T-helper 2 cell treated with Interferon-gamma antibody and Interleukin-4, amounts not matched to agents 5 μg/mL and 100 μg/mL, for 36 hours (primary cell): ENCODE measurements at places on chromosomes 3 and 15.
A peak's percentile ranks its signal among the peaks of the same experiment; 100 is the strongest.

DNA sequence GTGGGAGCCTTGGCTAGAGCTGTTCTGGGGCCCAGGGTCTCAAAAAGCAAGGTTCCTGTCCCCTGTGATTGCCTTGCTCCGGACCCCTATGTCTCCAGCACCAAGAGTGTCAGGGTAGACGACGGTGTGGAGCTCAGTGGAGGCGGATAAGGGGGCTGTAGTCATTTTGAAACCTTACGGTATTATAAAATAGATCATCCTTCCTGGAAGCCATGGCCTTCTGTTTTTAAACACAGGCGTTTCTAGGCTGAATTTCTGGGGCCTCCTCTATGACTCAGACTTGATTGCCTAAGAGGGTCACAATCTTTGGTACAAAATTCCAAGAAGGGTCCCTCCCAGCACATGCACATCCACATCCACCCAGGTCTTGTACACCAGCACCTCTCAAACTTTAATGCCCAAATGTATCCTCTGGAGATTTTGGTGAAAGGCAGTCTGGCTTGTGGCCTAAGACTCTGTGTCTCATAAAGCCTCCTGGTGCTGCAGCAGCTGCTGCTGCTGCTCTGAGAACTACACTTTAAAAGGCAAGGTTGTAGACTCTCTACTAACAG, 70.5 kb upstream of the XCR1 start:
- DNase-seq = peak; percentile 66

GRCh38 chr15:59406446-59406845, 31.5 kb upstream of the FAM81A start:
- no peak for DNase-seq

- DNase-seq = no peak
These were observed 48.5 kb upstream of the MCTP2 start for GRCh38 chr15:94182883-94183282.

DNA sequence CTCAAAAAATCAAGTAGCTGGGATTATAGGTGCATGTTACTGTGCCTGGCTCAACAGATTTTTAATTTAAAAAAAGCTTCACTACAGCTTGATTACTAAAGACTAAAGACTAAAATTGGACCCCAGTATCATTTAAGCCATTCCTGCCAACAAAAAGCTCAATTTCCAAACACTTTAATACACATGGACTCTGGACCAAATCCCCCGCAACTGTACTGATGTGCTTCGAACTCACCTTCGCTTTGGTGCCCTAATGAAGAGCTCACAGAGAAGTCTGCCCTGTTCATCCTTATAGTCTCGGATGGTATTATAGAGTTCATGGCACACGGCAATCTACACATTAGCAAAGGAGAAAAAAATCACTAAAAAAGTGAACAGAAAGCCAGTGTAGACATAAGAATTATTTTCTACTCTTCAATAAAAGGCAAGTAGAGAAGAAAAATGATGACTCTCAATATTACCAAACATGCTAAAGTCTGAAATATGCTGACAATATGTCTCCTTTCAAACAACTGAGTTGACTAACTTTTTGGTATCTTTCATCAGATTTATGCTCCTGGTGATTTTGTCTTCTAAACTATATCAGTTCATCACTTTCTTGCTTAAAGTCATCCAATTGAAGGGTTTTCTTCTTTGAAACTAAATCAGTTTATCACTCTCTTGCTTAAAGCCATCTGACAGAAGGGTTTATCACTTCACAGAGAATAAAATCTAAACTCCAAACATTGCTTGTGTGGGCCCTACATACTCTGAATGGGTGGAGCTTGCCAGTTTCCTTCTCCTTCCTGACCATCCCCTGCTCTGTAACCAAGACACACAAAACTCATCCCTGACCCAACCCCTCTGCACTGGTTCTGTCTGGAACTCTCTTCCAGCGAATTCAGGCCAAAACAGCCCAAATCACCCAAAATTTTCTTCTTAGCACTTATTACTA, 7.2 kb downstream of the PBRM1 start:
- no peak for DNase-seq

DNA sequence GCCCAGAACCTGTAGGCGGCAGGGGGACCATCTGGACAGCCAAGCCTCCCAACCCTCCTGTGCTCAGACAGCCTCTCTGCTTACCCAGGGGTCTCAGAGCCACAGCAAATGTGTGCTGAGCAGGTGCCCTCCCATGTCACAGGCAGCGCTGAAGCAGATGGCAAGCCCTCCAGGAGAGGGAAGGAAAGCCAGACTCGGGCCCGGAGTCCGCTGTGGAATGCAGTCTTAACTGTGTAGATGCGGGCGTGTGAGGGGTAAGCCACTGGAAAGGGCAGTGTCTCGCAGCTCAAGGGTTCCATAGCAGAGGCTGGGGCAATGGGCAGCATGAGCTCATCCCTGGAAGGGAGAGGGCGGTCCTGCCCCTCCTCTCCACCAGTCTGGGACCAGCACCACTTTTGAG, 45.6 kb downstream of the UMPS start:
- DNase-seq = no peak

DNA sequence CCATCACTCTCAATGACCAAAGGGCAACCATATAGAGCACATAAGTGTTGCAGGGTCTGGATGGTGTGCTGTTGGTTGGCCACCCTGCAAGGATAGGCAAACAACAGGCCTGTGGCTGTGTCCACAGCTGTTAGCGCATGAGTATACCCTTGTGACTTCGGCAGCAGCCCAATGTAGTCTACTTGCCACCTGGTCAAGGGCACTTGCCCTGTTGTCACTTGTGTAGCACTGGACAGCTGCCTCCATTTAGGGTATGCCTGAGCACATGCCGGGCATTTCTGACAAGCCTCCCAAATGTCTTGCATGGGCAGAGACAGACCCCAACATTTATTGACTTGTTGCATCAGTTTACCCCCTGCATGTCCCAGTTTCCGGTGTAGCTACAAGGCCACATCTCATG, 12.8 kb downstream of the CCRL2 start:
- no peak for DNase-seq

DNA sequence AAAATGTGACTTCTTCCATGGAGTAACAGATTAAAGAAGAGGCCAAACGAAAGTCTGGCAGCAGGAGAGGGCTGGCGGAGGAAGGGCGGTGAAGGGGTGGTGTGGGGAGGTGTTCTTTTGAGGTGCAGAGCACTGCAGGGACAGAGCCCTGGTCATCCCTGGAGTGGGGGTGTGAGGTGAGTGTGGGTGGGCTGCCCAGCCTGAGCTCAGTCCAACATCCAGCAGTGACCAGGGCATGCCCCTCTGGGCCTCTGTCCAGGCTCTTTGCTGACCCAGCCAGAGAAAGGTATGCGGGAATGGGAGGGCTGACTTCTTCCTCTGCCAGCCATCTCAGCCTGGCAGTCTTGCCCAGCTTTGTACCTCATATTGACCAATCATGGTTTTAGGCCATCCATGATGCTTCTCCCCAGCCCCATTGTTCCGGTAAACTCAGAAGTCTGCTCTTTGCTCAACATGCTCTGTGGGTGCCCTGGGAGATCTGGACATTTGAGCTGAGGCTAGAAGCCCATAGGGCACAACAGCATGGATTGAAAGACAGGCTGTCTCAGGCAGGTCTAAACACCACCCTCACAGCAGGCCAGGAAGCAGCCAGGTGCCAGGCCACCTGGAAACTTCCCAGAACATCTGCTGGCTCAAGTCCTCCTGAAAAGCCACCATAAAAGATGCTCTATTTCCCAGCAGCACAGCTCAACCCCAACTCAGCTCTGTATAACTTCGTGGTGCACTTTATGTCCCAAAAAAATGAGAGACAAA, 25.9 kb upstream of the CXCR6 start:
- no peak for DNase-seq

DNA sequence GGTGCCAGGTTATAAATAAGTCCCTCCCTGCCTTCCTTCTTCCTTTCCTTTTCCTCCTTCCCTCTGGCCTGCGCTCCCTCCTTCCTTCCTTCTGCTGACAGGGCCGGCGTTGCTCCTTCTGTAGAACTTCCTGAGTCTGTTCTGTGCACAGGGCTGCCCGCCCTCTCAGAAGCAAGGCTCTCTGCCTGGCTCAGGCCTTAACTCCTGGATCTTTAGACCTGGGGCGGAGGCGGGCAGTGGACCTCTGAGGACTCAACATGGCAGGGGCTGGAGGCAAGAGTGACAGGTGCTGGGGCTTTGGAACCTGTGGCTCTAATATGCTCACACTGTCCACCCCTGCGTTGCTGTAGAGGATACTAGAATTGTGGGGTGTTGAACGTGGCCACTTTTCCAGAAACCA, 86.4 kb upstream of the SEC13 start:
- DNase-seq = no peak

DNA sequence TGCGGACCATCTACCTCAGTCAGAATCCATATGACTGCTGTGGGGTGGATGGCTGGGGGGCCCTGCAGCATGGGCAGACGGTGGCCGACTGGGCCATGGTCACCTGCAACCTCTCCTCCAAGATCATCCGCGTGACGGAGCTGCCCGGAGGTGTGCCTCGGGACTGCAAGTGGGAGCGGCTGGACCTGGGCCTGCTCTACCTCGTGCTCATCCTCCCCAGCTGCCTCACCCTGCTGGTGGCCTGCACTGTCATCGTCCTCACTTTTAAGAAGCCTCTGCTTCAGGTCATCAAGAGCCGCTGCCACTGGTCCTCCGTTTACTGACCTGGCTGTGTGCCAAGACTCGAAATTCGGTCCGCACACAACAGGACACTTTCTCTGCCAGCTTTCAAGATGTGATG, 21.9 kb downstream of the NRROS start:
- DNase-seq = no peak

DNA sequence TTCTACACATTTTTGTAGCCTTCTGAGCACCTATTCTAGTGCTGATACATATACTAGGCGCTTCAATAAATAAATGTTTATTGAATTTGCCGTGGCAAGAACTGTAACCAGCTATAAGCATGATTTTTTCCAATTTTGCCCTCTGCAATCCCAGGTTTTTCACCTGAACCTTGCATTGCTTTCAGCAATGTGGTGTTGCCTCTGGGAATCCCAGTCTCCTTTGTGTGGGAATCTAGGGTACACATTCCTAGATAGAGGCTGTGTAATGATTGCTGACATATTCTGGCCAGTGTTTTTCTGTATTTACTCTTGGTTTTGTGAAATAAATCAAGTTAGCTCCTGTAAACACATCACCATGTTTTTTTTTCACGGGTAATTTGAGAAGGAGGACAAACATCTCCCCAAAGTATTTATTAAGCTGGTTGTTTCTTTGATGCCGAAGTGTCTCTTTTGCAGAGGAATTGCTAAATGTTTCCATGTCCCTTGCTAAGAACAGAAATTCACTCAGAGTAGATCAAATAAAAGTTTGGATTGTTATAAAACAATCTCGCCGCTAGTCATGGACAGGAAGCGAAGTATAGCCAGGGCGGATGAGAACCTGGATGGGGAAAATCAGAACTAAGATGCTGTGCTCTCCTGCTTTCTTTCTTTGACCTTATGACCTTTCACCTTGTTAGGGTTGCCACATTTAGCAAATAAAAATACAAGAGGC, 1.2 kb downstream of the CFAP91 start:
- no peak for DNase-seq

- DNase-seq = peak; percentile 85
These were observed at the start of gene ABTB1 for GRCh38 chr3:127672429-127673190. Gene ABTB1 (plus strand): TSS chr3:127672952. CDS start chr3:127673026, 74 bp downstream.

- peak; percentile 10 for DNase-seq
These were observed 24.1 kb upstream of the MRPL3 start for GRCh38 chr3:131526801-131527347.

- no peak for DNase-seq
These were observed 85.1 kb downstream of the MTHFS start for GRCh38 chr15:79811406-79812405.

DNA sequence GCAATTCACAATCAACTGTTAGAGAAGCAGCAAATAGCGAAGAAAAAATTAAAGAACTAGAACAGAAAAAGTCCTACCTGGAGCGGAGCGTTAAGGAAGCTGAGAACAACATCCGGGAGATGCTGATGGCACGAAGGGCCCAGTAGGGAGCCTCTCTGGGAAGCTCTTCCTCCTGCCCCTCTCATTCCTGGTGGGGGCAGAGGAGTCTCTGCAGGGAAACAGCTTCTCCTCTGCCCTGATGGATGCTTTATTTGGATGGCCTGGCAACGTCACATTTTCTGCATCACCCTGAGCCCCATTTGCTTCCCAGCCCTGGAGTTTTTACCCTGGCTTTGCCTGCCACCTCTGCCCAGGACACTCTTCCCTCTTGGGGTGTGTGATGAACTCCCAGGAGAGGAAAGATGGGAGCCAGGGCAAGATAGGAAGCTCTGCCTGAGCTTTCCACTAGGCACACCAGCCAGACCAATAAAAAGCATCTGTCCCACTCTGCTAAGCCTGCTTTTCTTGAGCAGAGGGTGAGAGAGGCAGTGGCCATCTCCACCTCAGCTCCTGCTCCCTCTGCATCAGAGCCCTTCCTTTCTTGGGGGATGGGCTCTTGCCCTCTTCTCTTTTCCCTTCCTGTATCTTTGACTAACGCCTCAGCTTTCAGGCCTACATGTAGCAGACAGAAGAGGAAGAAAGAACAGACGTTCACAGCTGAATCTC, 39.4 kb downstream of the PPARG start:
- no peak for DNase-seq

- DNase-seq = peak; percentile 11
These were observed 97.7 kb upstream of the PHLDB2 start for GRCh38 chr3:111761309-111761795.

GRCh38 chr3:64237083-64237482, 11.8 kb upstream of the PRICKLE2 start:
- DNase-seq = no peak

GRCh38 chr3:185131602-185132256, 21.1 kb downstream of the C3orf70 start:
- DNase-seq = no peak
